ENCODE measurements at places on chromosomes 3 and 15. TPM values are rescaled to one million over a fixed set of nuclear protein-coding genes. Genes with fewer than 3 reads are reported as not detected.

- DNase-seq: no peak
These were observed 17.7 kb downstream of the SLC35G2 start for GRCh38 chr3:136836511-136837156.

DNA sequence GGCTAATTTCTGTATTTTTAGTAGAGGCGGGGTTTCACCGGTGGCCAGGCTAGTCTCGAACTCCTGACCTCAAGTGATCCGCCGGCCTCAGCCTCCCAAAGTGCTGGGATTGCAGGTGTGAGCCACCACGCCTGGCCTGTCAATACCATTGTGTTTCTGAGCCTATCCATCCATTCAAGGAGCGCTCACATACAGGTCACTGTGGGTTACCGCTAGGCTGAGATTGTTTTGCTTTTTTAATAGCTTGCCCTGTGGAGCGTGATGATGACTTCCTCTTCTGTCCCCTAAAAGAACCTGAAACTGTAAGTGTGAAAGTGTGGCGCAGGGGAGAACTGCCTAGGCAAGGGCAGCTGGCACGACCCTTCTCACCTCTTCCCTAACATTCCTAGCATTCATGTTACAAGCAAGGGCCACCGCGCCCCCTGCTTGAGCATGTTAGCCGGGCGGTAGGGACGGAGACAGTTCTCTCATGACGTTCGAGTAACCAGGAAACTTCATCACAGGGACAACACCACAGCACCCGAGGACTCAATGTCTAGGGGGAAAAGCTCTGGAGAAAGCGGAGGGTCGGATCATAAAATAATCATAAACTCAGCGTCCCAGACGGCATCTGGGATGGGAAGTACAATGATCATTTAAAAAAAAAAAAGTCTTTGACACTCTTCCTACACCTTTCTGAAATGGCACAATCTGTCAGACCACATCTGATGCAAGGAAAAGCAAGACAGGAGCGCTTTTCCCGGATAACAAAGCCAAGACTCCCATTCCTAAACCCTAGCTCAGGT, 790 bp downstream of the LAMP3 start:
- no peak for DNase-seq

GRCh38 chr3:6746443-6746842, 114.5 kb upstream of the GRM7 start:
- no peak for DNase-seq

DNA sequence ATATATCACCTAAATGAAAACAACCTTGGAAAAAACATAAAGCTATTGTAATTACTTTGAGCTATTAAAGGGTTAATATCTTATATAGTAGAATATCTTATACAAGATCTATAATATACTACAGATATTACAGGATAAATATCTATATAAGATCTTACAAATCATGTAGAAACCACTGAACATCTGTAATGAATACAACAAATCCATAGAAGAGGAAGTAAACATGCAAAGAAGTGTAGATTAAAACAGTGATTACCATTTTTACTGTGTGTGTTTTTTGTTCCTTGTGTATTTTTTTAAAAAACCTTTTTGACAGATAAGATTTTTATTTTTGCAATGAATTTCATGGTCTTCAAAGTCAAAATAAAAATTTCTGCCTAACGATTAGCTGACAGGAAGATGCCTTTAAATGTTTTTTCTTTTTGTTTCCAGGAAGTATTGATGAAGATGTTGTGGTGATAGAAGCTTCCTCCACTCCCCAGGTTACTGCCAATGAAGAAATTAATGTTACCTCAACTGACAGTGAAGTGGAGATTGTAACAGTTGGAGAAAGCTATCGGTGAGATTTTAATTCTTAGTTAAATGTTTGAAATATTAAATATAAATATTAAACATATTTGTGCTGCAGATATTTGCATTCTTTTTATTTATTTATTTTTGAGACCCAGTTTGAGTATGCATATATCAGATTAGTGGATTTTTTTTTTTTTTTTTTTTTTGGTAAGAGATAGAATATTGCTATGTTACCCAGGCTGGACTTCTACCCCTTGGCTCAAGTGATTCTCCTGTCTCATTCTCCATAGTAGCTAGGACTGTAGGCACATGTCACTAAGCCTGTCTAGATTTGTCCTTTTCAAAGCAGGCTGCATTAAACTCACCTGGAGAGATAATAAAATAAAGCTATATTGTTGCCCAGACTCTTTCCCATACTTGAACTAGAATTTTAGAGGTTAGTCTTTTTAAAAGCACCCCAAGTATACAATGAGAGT, 52.8 kb upstream of the CCNB2 start:
- DNase-seq: no peak

GRCh38 chr3:19644405-19644804, 289.6 kb downstream of the EFHB start:
- DNase-seq: no peak

DNA sequence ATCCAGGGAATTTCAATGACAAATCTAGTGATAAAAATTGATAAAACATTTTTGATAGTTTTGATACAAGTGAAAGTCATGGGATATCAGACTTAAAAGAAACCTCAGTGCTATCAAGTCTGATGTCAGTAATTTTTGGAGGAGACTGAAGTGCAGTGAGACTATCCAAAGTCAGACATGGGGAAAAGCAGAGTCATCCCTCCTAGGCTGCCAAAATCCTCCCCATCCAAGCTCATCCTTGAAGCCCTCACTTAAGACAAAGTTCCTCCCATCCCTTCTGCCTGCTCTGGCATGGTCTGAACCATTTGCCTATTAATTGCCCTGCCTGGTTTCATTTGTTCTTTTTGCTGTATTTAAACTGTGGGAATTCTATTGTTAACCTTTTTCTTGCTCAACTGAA, 456.9 kb upstream of the UBE2E2 start:
- DNase-seq: no peak

- no peak for DNase-seq
These were observed 43.2 kb downstream of the ARHGEF3 start for GRCh38 chr3:56758539-56758981.

DNA sequence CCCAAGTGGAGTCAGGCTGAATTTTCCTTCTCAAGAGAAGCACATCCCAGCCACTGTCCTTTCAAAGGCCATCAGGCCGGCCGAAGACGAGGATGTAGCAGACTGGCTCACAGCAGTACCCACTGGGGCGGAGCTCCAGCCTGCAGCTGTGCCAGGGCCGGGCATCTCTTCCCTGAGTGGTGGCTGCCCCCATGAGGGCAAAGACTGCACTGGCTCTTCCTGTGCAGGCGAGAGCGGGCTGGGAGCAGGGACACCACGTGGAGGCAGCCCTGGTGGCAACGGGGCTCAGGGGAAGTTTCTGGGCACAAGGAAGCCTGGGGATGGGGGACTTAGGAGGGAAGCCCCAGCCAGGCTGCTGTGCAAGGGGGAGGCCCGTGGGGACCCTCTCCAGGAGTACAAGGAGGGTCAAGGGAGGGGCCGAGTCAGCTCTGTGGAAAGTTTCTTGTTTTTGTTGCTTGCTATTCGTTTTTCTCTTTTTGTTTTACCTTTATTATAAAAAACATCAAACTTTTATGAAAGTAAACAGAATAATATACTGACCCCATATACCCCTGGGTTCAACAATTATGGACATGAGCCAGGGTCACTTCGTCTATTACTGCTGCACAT, 66.1 kb downstream of the RPN1 start:
- DNase-seq: peak; percentile 28

GRCh38 chr3:181917027-181917426, 205.3 kb downstream of the SOX2 start:
- DNase-seq: no peak

- DNase-seq: peak; percentile 15
These were observed 7.2 kb downstream of the LIPC start for GRCh38 chr15:58438956-58439355.

DNA sequence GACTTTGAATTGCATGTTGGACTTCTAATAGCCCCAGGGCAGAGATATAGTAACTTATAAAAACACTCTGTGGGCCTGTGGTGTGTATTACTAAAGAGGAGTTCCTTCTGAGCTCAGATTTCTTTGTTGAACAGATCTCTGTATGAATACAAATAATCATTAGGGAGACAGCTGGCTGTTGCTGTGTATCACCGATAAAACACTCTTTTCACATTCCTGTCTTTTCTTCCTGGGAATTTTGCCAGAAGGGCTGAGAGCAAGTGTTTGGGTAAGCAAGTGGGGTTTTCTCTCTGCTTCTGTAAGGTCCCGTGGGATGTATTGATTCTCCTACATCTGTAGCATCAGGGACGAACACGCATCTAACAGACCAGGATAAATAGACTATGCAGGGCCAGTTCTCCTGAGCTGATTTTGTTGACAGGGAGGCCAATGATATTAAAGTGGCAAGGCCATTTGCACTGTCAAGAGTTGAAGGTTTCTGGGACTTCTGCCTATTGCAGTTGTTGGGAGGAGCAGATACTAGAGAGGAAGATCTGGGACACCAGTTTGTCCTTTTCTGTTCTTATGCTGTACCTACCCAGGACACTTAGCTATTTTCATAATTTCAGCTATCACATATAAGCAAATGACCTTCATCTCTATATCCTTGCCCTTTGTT, 225.9 kb upstream of the CD96 start:
- no peak for DNase-seq

- DNase-seq: no peak
These were observed 80.4 kb upstream of the MEF2A start for GRCh38 chr15:99485153-99485961.

GRCh38 chr15:41934843-41935242, 37.5 kb downstream of the EHD4 start:
- no peak for DNase-seq

DNA sequence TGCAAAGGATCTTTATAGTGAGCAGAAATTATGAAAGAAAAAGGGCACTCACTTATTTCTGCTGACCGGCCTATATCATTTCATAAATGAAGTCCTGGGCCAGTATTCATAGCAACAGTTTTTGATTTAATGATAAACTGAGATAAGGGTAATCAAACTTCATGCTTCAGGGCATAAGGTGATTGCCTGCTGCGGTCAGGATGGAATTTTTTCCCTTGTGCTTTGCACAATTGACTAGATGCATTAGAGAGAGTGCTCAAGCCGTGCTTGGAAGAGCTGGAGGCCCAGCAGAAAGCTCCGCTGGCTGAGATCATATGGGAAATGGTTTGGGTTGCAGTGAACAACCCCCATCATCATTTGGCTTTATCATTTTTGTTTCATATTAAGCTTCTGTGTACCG, 10.4 kb downstream of the SEMA6D start:
- no peak for DNase-seq

- DNase-seq: no peak
These were observed 126.7 kb downstream of the TUSC7 start for GRCh38 chr3:116836286-116836685.

GRCh38 chr3:49639551-49639950, 34.6 kb upstream of the APEH start:
- DNase-seq: no peak

DNA sequence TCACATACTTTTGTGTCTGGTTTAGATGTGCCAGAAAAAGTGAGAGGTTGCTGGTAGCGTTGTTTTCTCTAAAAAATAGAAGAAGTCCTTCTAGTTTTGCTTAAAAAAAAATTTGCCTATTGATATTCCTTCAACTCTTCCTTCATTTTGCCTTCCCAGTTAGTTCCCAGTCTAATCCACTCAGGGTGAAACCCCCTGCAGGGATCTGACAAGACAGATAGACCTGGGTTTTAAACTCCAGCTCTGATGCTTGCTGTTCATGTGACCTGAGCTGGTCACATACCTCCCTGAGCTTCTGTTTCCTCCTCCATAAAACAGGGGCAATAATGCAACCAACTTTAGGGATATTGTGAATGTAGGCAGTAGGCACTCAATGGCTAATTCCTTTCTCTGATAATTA, 18.6 kb upstream of the KCTD6 start:
- DNase-seq: no peak

DNA sequence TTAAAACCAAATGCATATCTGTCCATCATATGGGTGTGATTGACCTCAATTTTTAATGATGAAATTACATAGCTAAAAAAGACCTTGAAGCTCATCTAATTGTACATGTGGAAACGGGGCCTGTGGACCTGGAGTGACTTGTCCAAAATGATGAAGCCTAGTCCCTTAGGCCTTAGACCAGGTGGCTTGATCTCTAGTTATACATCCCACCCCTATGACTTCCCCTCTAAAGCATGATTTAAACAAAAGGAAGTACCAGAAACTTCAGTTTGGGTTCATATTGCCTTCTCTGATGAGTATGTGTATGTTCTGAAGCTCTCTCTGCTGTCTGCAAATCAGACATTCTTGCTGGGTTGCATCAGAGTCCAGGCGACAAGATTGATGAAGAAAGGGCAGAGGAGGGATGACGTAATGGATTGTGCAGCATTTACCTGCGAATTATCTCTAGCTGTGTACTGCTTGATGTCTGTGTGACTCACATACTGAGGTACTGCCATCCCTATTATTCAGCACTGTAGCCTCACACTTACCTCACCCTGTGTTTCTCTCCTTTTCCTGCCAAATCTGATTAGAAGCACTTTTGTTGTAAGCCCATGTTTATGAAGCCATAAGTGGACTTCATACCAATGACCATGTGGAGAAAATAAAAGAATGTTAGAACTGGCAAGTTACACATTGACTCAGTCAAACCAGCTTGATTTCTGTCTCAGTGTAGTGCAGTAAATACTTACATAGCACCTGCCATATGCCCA, 111.5 kb downstream of the FILIP1L start:
- no peak for DNase-seq

DNA sequence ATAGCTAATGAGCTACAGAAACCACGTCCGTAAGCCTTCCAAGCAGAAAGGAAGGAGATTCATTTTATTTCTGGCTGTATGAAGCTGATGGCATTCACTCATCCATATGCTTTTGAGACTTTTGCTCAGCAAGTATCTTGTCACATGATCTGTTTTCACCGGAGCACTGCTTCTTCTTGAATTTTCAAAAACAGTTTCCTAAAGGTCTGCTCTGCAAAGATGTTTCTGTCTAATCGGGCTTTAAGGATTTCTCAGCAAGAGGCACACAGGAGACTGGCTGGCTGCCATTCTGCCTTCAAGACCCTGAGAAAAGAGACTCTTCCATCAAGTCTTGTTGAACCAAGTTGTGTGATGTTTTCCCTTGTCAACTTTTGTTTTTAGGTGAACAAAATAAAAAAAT, 289.6 kb upstream of the LYSMD4 start:
- no peak for DNase-seq

- DNase-seq: no peak
These were observed 86.3 kb upstream of the ARHGEF26 start for GRCh38 chr3:154034797-154035330.

- DNase-seq: no peak
These were observed 39.1 kb downstream of the SCAPER start for GRCh38 chr15:76866008-76866407.

GRCh38 chr3:52159503-52159902, 5.3 kb upstream of the POC1A start:
- no peak for DNase-seq

GRCh38 chr3:153295901-153296300, 133.9 kb downstream of the RAP2B start:
- no peak for DNase-seq

ATP13A5 gene
- total RNA-seq: not detected

TMA7 gene
- total RNA-seq: 138 TPM

GOLGA8T gene
- total RNA-seq: not detected

ZBBX gene
- 0.18 TPM for total RNA-seq

MKRN3 gene
- 2.2 TPM for total RNA-seq

GPR176 gene
- 1.9 TPM for total RNA-seq

SHC4 gene
- total RNA-seq: 0.35 TPM

DUOXA2 gene
- not detected for total RNA-seq
